ENCODE measurements at places on chromosomes 16 and 17.
A peak's percentile ranks its signal among the peaks of the same experiment; 100 is the strongest.

- no peak for DNase-seq
Observed at GRCh38 chr17:39729280-39729851, 966 bp downstream of the MIEN1 start.

- DNase-seq = no peak
Observed at GRCh38 chr17:69060822-69061221, at the start of gene ABCA9. Gene ABCA9 (minus strand): TSS chr17:69060927. CDS start chr17:69051126, 9,801 bp downstream.

DNA sequence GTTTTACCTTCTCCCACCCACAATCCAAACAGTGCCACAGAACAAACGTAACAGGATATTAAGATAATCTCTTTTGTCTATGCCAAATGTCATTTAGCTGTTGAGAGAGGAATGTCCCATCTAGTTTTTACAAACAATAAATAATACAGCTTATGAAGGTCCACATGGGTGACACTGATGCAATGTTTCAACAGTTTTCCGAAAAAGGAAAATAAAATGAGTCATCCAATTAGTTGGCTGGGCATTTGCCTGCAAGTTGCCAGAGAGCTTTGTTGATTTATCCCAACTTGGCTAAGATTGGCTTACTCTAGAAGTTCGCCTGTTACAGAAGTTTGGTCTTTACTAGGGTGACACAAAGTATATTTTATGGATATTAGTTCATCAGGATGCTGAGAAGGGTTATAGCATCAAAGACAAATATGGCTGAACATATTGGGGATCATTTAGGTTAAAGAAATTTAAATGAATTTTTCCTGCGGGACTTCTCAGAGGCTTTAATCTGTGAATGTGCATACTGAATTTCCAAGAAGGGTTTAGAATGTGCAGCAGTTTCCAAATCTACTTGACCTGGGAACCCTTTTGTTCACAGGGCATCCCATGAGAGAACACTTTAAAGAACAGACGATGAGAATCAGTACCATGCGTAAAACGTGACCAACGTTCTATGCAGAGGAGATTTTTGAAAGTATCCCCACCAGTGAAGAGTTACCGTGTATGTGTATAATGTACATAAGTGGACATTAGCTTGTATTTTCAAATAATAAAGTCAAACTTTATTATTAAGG is 73.1 kb downstream of the CDH13 start:
- no peak for DNase-seq

GRCh38 chr16:88976366-88977017 is 515 bp downstream of the CBFA2T3 start:
- no peak for DNase-seq

- no peak for DNase-seq
Observed at GRCh38 chr16:86553356-86553755, 1.7 kb downstream of the MTHFSD start.

- no peak for DNase-seq
Observed at GRCh38 chr16:5036228-5037156, 2.8 kb upstream of the NAGPA start.

GRCh38 chr16:78269256-78269655 is 169.8 kb downstream of the WWOX start:
- no peak for DNase-seq

GRCh38 chr16:20806168-20807050 is at the start of the genes ERI2 and REXO5:
Gene ERI2 (minus strand): TSS chr16:20806472. CDS start chr16:20806430, 42 bp downstream.
Gene REXO5 (plus strand): TSS chr16:20806527. CDS start chr16:20806954, 427 bp downstream.
- peak; percentile 80 for DNase-seq

GRCh38 chr17:63490329-63490728 is 13.5 kb downstream of the ACE start:
- no peak for DNase-seq

- DNase-seq = no peak
Observed at GRCh38 chr16:66265556-66266141, 100.8 kb upstream of the CDH5 start.

- DNase-seq = no peak
Observed at GRCh38 chr16:89386306-89387185, 103.8 kb downstream of the ANKRD11 start.

- peak; percentile 27 for DNase-seq
Observed at GRCh38 chr16:8905168-8905762, 23.1 kb downstream of the LITAFD start.

- DNase-seq = no peak
Observed at GRCh38 chr16:17162560-17162959, 308.2 kb downstream of the XYLT1 start.

DNA sequence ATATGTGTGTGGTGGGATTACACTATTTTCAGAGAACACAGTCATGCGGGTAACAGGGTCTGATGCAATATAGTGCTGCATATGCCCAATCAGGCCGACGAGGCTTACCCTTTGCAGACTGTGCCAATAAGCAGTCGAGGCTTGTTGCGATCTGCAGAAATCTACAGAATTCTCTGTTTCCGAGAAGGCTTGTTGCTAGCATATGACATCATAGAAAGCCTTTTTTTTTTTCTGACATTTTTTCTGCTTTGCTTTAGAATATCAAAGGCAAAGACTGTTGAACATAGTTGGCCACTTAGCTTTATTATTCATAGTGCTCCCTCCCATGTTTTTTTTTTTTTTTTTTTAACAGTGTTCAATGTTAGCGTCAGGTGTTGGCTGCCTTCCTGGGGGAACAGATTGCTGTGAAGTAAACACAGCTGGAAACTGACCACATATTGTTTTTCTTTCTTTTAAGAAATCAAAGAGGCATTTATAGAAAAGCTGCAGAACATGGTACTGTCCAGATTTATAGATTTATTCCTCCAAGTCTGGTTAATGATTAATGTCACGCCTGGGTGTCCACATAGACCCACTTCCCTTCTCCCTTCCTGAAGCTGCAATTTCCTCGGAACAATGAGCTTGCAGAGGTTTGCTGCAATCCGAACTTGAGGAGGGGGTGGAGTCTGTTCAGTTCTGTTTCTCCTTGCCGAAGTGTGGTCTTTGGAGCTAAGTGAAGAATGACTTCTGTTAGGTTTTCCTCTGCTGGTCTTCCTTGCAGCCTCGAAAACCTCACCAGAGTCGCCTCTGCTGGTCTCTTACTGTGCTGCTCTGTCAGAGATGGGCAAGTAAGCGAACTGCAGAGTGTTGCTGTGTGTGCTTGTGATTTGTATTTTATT is 87.3 kb downstream of the MAP2K6 start:
- DNase-seq = no peak

DNA sequence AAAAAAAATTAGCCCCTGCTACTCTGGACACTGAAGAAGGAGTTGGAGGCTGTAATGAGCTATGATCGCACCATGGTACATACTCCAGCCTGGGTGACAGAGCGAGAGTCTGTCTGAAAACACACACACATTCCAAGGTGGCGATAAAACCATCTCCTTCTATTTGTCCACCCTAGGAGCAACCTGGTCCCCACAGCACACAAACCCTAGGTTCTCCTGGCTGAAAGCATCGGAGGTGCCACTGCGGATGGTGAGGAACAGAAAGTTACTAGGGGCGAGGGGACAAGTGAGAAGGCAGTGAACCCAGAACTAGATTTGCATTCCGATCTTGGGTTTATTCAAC is 1.4 kb upstream of the ECI1 start:
- DNase-seq = no peak

GRCh38 chr17:32111141-32111771 is 31.0 kb upstream of the RHOT1 start:
- DNase-seq = peak; percentile 38

DNA sequence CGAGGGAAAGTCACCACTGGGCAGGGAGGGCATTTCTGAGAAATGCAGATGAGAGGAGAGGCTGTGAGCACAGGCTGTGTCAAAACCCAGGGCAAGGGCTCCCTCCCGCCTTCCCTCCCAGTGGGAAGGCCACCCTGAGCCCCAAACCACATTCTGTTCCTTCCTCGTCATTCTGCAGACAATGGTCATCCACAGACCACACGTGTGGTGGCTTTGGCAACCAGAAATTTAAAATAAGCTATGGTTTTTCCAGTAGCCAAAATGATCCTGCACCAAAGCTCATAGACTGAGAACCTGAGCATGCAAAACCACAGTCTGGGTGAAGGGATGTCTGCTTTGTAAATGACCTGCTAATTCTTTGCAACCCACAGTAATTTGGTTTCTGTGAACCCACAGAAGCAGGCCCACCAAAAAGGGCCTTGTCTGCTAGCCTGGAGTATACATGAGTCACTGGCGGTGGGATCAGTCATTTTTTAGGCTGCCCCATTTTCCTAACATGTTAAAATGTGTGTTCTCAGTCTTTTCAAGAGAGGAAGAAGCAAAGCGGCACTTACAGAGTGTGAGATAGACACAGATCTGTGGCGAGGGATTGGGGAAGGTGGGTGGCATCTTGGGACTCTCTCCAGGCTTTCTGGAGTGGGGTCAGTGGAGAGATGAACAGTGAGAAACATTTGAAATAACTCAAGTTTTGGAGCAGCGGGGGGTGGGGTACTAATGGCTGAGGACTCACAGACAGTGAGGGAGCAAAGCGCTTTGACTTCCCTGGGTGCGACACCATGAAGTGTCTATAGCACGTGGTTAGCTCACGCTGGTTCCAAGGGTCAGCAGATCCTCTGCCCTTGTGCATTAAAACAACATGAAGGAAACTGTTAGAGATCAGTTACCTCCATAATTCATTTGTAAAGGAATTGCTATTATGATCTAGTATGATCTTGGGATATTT is 20.5 kb downstream of the GRB7 start:
- DNase-seq = peak; percentile 62
